NCI-H526 (cell line): ENCODE measurements at places on chromosomes 16 and 17.

- peak; percentile 16 for DNase-seq
Observed at GRCh38 chr17:1769822-1770477, 8.1 kb downstream of the SERPINF1 start.

DNA sequence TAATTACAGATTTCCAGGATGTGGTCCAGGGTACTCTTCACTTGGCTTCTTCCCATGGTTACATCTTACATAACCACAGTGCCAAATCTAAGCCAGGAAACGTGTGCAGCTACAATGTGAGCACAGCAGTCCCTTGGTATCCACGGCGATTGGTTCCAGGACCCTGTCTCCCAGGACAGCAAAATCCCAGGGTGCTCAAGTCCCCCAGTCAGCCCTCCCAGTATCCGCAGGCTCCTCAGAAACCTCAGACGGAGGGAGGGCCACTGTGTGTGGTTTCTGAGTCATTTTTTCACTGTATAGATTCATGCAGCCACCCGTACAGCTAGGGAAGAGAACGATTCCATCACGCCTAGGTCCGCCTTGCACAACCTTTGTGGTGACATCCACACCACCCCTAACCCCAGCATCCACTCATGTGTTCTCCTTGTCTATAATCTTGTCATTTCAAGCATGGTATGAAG is 11.1 kb upstream of the ATP2C2 start:
- DNase-seq, result no peak

DNA sequence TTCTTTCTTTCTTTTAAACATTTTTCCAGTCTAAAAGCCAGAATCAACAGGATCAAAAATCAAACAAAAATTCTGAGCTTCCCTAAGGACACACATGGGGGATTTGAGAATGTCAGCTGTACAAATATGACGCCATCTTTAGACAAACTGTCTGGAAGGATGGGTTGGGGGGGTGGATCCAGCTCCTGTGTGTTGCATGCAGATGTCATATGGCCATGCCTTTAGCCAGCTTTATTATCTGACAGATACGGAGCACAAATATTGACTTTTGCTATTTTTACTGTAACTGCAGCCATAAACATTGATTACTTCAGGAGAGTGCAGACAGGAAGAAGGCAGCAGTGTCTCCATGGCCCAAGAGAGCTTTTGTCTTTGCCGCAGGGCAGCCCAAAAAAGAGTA is 279.4 kb upstream of the ELAC2 start:
- no peak for DNase-seq

DNA sequence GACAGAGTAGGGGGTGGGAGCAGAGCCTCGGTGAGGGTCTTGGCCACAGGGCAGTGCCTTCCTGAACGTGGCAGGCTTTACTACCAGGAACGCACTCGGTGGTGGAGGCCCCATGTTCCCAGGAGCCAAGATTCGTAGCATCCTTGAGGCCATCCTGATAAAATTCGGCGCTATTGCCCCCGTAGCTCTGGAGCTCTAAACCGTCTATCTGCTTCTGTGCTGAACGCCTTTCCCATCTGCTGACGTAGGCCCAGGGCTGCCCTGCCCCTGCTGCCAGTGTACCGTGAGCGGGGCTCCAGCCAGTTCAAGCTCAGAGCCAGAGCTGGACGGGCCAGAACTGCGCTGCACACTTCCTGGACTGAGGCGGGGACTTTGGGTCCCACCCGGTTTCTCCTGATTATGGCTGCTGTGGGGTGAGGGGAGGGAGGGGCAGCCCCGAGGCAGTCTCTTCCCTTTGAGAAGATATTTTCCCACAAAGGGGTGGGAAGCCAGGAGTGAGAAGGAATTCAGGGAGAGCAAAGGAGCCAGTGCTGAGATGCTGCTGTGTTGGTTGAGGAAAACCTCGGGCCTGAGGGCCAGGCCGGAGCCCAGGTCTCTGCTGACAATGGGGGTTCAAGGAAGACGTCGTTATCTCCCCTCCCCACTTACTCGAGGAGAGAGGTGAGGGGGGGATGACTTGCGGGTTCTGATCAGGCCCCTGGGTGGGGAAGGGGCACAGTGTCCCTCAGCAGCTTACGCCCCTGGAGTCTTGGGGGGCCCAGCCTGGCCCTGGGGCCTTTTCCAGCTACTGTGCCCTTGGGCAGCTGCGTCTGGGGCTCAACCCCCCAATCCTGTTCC is 29.4 kb downstream of the OR1D5 start:
- no peak for DNase-seq

DNA sequence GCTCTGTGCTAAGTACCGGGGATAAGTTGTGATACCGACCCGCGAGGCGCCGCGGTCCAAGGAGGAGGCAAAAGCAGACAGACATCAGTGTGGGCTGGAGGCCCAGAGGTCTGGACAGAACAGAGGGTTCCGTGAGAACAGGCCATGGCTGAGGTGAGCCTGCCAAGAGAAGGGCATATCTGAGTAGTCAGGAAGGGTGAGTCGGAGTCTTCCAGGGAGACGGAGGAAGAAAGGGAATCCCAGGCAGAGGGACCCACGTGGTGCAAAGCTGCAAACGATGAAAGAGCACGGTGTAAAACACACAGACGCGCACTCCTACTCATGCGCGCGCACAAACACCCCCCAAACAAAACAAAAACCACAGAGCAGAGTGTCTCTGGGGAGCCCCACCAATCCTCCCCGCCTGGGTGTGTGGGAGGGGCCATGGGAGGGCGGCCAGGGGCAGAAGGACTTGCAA is 18.1 kb downstream of the RHBDL3 start:
- DNase-seq, result no peak

DNA sequence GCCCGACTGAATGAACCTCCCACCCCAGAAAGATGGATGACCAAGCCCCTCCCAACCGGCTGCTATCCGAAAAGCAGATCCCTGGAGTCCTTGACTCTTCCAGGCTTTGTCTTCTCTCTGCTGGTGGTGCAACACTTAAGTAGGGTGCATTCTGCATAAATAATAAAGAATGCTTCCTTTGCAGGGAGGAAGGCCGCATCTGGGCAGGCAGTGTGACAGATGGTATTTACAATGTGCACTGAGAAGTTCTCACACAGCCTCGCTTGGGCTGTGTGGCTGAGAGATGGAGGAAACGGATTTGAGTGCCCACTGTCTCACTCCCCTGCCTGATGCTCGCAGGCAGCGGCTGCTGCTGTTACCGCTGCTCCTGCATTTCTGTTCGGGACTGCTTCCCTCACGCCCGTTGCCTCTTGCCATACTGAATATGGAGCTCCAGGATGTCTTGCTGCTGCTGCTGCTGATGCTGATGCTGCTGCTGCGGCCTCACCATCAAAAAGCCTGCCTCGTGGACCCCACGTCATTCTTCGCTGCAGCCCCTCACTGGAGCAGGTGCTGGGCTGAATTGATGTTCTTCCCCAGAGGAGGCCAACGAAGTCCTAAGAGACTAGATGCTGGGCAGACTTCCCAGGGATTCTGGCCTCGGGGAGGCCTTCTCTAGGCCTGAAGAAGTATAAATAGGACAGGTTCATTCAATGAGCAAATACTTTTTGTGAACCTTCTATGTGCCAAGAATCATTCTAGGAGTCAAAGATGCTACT is 7.1 kb upstream of the RHBDL3 start:
- no peak for DNase-seq

DNA sequence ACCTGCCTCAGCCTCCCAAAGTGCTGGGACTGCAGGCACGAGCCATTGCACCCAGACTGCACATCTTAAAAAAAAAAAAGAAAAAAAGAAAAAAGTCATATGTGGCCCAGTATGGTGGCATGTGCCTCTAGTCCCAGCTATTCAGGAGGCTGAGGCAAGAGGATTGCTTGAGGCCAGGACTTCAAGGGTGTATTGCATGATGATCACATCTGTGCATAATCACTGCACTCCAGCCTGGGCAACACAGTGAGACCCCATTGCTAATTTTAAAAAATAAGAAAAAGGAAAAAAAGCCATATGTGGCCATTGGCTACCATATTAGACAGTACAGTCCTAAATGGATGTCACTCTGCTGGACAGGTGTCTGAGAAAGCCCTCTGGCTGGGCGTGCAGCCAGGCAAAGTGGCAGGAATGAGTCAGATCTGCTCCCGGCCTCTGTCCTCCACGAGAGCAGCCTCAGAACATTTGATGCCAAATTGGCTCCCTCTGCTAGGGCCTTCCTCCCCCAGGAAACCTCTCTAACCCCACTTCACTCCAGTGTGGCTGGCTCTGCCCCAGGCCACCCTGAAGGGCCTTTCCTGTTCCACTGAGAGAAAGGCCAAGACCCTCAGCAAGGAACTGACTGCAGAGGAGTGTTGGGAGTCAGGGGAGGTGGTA is 14.7 kb downstream of the CA7 start:
- DNase-seq, result no peak

GRCh38 chr16:53744449-53744848 is 40.5 kb downstream of the FTO start:
- no peak for DNase-seq

DNA sequence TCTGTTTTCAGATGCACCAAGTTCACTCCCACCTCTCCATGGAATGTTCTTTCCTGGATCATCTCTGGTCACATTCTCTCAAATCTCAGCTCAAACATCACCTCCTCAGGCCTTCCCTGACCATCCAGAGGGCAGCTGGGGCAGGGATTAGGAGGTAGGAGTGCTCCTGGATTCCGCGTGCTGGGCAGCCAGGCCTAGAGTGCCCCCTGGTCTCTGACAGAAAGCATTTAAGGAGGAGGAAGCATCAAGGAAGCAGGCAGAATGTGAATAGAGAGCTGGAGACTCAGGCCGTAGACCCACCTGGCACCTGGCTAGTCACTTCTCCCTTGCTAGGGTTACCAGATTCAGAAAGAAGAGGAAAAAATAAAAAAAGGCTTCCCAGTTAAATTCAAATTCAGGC is 2.5 kb upstream of the CYB561 start:
- no peak for DNase-seq

- no peak for DNase-seq
Observed at GRCh38 chr17:28926366-28926765, 23.5 kb upstream of the DHRS13 start.

- no peak for DNase-seq
Observed at GRCh38 chr17:75090871-75091854, 3.4 kb downstream of the SLC16A5 start.

DNA sequence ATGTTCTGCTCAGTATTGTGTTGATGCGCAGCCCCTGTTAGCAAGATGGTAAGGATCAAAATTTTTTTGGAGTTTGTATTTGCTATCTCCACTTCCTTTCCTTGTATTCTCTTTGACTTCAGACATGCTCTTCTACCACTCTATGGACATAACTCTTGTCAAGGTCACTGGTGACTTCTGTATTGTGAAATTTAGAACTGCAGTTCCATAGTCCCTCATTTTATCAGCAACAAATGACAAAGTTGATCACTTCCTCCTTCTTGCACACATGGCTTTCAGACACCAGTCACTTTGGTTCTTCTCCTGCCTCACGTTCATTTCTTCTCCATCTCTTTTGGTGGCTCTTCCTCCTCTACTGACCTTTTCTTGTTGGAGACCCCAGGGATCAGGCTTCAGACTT is 21.1 kb downstream of the COX11 start:
- DNase-seq, result no peak

GRCh38 chr17:53490447-53490968 is 332.2 kb upstream of the KIF2B start:
- DNase-seq, result no peak

DNA sequence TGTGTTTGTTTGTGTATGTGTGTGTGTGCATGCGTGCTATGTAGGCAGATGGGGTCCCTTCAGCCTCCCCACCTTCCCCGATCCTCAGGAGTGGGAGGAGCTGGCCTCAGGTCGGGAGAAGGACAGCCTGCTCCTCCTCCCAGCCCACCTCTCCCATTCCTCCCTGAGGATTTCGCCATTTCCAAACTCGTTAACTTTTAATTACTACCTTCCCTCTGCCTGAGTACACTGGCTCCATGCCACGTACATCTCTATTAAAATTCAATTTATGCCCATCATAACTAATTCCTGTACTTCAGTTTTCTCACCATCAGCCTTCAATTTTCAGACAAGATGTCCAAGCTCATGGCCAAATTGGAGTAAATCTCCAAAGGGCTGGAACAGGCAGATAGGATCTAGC is 148.6 kb downstream of the SDK2 start:
- no peak for DNase-seq

- DNase-seq, result no peak
Observed at GRCh38 chr16:87698241-87698640, 67.5 kb downstream of the KLHDC4 start.

GRCh38 chr17:15742051-15742795 is 10.1 kb downstream of the TBC1D26 start:
- DNase-seq, result no peak

DNA sequence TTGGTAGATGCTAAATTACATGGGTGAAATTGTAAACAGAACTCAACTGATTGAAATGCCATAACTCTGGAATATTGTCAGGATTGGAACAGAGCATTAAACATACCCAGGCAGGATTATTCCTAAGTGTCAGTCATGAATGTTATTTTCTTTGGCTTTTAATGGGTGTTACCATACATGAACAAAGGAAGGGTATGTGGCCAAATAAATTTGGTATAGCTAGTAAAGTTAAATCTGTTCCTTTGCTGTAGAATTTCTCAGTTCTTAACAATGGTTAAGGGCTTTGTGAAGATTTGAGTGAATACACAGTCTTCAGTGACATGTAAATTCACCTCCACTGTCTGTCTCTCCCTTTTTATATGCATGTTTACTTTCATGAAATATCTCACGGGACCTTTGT is 679.5 kb upstream of the CDH8 start:
- peak; percentile 30 for DNase-seq
